ENCODE measurements at places on chromosomes 2 and 18.

DNA sequence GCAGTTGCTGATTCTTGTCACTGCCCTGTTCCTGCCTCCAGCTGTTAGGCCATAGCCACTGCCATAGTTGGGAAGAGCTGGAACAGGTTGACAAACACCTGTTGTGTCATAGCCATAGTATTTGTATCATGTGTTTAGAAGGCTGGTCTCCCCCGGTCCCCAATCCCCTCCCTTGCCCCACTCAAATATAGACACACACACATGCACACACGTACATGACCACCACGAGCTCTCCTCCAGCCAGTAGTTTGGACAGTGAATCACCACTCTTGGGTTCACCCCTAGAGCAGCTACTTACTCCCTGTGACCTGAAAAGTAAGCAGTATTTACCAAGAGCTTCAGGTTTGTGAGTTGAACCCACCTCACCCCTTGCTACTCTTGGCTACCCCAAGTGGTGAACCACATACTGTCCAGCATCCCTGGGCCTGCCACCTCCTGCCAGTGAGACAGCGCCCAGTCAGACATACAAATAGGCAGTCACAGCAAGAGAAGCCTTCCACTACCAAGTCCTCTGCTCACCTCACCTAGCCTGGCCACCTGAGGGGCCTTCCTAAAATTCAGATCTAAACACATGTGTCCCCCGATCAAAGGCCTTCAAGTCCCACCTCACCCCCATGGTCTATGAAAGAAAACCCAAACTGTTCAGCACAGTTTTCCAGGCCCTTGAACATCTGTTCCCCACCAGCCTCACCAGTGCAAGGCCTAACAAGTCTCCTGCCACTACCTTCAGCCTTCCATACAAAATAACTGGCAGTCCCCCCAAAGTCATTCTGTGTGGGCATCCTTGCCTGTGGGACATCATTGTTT is 7.1 kb downstream of the PCBP1 start:
- no peak for DNase-seq

GRCh38 chr2:187299122-187299906 is 148.7 kb downstream of the CALCRL start:
- DNase-seq = no peak

DNA sequence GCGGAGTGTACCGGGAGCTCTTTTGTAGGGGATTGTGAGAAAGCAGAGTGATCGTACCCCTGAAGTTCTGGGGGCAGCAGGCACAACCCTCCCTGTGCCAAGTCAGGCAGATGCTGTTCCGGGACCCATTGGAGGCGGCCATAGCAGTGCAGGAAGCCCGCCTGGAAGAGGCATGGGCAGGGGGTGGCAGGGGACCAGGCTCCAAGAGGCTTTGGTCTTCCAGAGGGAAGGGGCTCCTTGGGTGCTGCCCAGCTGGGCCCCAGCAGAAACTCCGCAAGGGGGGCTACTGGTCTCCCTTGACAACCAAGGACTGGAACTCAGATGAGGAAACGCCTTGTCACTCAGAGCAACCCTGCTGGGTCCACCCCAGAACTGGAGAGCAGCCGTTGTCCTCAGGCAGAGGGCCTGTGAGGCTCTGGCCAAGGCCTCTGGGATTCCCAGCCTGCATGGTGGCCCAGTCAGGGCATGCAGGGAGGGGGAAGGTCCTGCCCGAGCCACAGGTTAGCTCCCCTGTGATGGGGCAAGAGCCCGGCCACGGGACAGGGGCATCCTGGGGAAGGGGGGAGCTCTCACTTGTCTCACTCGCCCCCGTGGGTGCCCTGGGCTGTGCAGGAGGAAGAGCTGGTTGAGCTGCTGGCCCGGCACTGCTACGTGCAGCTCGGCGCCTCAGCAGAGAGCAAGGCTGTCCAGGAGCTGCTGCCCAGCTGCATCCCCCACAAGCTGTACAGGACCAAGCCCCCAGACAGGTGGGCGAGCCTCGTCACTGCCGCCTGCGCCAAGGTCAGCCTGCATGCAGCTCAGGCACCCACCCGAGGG is 21.0 kb upstream of the GPR17 start:
- DNase-seq = no peak

DNA sequence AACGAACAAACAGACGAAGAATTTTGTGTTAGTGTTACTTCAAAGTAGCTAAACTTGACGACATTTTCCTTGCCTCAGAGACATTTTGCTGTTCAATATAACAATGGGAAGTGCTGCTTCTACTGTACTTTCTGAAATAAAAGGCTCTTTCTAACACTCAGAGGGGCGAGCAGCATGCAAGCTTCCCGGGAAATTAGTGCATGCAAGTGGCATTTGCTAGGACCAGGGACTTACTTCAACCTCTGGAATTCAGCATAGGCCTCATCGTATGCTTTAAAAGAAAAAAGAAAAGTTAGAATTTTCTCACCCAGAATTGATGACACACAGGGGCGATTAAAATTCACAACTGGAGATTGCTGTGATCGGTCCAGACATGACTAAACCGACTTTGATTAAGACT is 62.5 kb upstream of the LPIN2 start:
- DNase-seq = no peak

DNA sequence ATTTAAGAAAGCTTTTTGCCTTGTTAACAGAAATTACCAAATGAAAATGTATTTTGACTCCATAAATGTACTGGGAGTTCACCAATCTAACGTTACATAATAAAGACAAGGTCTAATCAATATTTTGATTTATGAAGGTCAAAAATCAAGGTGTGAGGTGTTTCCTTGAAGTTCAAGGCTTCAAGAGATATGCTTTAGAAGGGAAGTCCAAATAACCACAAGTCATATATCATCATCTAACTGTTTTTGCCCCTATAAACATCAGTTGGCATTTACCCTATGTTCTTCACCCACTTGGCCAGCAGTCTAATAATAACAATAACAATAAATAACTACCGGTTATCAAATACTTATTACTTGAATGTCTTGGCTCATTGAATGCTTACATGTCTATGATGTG is 196.1 kb upstream of the ID2 start:
- DNase-seq = no peak

GRCh38 chr2:18479947-18480369 is 80.5 kb downstream of the RDH14 start:
- DNase-seq = no peak

- DNase-seq = no peak
Measured at GRCh38 chr18:35934891-35935290, 37.6 kb upstream of the RMP24 start.

DNA sequence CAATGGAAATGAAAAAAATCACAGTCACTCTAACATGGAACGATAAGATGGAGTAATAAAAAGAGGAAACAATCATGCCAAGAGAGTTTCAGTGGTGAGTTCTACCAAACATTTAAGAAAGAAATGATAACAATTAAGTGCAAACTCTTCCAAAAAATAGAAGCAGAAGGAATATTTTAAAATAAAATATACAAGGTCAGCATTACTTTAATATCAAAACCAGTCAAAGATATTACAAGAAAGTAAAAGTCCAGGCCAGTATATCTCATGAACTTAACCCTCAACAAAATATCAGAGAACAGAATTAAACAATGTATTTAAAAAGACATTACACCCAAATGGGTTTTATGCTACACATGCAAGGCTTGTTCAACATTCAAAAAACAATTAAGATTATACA is 829.4 kb downstream of the TRIB2 start:
- no peak for DNase-seq

DNA sequence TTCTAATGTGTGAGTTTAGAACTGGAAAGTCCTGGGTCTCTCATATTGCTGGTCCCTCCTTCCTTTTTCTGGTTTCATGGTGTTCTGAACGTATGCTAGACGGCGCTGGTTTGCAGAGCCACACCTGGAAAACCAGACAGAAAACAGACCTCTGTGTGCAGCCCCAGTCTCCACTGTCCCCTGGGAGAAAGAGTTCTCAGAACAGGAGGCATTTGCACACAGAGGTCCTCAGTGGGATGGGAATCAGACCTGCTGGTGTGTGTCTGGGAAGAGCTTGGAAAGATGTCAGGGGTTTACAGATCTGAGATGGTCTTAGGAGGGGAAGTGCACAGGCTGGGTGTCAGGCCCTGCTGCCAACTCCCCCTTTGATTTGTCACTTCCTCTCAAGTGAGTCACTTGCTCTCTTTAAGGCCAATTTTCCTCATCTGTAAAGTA is 14.9 kb upstream of the MBP start:
- DNase-seq = no peak

DNA sequence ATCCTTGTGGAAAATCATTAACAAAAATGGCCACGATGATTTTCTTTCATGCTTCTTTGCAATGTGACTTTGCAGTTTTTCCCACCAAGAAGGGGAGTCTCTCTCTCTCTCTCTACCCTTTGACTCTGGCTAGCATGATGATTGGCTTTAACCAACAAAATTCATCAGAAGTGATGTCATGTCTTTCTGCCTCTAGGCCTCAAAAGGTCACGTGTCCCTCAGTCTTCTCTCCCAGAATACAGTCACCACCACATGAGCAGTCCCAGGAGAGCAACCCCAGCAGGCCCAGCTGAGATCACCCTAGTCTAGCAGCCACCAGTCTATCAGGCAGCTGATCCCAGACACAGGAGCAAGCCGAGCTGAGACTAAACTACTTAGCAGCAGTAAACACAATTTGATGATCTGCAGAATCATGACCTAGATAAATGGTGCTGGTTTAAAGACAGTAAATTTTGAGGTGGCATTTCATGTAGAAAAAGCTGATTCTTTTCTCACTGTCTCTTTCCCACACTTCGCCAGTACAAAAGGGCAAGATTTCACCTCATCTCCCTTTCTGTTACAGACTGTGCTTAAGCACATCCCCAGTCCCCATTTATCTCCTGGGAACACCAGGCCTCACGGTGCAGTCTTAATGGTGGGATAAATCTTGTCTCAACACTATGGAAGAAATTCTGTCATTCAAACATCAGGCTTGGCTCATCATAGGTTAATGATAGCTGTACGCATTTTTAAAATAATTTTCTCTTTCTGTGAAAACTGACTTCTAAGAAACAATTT is 132.7 kb downstream of the SCG2 start:
- DNase-seq = no peak

DNA sequence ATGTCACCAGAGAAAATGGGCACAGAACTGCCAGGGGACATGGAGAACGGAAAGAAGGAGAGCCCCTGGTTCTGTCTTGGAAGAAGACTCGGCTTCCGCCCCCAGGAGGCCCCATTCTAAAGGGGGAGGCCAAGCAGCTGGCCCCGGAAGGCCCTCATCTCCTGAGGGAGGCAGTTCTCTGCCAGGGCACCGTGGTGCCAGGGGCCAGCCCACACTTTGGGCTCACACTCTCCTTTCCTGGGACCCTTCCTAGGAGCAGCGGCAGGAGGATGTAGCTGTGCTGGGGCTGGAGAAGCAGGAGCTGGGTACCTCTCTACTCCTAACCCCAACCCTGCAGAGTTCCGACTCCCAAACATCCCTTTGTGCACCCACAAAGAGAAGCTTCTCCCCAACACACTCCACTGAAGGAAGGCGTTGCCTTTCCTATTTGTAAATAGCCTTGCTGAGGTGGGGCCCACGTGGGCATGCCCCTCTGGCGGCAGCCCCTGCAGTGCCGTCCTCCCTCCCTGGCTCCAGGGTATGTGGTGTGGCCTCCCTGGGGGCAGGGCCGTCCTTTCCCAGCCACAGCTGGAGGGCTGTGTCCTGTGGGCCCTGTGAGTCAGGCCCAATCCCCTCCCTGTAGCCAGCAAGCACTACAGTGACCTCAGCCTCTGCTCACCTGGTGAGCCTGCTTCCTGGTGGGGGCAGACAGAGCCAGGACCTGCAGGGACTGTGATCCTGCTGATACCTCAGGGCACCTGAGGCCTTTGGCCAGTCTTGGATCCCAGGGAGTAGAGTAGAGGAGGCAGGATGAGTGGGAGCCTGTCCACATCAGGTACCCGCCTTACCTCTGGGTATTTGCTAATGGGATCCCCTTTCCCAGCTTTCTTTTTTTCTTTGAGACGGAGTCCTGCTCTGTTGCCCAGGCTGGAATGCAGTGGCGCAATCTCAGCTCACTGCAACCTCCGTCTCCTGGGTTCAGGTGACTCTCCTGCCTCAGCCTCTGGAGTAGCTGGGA is 26.6 kb downstream of the ZFP36L2 start:
- no peak for DNase-seq

DNA sequence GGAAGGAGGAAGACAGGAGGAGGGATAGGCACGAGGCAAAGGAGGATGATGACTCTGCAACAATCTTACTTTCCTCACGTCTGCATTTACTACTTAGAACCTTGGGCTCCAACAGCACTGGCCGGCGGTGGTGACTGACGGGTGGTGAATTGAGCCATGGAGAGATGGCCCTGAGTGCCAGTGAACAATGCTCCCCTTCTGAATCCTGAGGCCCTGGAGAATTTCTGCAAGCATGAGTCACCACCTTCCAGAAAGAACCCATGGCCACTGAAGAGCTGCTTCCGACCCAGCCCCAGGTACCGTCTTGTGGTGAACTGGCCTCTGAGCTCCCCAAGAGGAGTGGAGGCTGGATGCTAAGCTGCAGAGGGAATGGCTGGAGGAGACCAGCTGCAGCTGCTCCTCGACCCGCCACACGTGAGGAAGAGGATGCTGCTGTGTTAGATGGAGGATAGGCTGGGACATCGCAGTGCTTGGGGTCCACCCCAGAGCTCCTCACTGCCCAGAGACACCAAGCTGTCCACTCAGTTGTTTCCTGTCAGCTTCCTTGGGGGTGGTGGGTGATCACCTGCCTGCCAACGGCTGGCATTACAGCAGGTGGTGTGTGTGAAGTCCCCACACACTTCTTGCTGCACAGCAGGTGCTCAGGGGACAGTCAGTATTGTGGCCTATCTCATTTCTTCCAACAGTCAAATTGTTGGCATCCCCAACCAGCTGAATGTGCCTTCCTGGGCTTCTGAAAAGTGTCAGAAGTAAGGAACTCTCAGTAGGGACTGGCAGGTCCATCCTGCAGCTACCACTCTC is 186.5 kb upstream of the ID2 start:
- DNase-seq = no peak

GRCh38 chr2:132448771-132449170 is 32.2 kb downstream of the GPR39 start:
- peak; percentile 6 for DNase-seq

DNA sequence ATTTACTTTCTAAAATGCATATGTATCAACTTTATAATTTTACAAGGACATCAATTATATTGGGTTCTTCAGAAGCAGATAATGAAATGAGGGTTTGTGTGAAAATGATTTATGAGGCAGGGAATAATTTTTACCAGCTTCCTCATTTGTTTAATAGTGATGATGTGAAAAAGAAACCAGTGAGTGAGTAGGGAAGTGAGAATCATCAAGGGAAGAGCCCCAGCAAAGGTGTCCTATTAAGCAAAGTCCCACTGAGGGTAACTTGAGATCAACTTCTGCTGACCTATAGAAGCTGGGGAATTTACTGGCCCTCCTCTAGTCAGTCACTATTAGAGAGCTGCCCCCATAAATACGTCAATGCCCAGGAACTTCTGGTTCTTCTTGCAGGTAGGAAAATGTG is 266.8 kb upstream of the LYPD1 start:
- DNase-seq = no peak

All from midbrain (tissue), 1 donor.